Uterus (tissue), 4 donors: ENCODE measurements at places on chromosomes 2 and 18.

DNA sequence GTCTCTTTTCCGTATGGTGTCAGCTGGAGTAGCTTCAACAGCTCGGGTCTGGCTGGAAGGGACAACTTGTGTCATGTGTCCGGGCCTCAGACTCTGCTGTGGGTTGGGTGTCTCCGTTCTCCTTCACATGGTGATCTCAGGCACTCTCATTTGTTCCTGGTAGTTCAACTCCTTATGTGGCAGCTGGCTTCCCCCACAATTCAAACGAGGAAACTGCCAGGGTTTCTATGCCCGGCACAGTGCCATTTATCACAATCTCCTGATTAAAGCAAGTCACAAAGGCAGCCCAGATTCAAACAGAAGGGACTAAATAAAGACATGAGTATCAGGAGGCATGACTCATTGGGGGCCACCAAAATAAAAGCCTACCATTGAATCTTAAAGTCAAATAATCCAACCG, 22.7 kb downstream of the MRO start:
- DNase-seq: no peak

GRCh38 chr2:150276737-150277136, 210.7 kb downstream of the RND3 start:
- DNase-seq: no peak

DNA sequence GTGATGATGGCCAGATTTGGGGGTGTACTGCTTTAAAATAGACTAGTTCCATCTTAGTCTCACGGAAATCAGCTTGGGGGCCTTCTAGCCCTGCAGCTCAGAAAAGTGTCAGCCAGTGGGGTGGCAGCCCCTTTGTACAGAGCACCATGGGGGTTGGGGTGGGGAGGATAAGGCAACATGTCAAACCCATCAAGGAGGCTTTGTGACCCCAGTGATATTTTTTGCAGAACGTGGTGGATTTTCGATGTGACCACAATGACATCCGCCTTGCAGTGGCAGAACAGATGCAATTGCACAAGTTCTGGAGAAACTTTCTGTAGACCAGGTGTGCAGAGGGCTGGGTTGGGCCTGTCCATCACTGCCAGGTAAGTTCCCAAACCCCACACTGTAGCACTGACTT, 3.0 kb upstream of the CD8A start:
- DNase-seq: no peak

DNA sequence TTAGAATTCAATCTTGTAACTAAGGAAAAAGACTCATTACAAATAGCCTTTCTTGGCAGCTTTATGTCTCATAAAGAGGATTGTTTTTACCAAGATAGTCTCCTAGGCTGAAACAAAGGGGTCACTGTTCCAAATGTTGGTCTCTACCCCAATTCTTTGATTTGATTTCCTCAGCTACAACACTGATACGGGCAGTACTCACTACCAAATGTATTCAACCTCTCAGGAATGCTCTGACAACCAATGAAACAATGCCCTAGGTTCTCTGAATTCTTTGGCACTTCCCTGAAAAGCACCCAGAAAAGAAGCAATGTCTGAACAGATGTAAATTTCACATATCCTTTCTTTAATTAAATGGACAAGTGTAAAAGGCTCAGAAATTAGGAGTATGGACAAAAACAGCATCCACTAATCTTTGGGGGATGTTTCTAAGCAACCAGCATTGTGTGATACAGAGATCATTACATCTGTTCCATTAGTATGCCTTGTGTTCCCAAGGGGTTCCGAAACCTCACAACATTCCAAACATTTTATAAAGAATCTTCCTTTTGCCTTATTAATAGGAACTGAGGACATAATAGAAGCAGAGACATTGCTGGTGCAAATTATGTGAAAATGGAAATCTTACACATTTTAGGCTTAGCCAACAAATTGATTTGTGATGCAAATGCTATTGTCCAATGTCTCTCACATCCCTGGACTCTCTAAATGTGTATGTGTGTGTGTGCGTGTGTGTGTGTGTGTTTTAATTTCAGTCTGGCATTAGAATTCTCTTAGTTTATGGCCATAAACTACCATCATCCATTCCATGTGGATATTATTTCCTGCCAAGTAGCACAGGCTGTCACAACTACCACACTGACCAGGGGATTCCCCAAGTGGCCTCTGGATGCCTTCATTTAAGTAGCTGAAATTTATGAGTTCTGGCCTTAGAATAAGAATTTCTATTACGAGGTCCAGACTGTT, 276.0 kb downstream of the MTX2 start:
- no peak for DNase-seq

- no peak for DNase-seq
These were observed 71.2 kb downstream of the BCL11A start for GRCh38 chr2:60482222-60482621.
